ENCODE measurements at places on chromosomes 6 and 20.

DNA sequence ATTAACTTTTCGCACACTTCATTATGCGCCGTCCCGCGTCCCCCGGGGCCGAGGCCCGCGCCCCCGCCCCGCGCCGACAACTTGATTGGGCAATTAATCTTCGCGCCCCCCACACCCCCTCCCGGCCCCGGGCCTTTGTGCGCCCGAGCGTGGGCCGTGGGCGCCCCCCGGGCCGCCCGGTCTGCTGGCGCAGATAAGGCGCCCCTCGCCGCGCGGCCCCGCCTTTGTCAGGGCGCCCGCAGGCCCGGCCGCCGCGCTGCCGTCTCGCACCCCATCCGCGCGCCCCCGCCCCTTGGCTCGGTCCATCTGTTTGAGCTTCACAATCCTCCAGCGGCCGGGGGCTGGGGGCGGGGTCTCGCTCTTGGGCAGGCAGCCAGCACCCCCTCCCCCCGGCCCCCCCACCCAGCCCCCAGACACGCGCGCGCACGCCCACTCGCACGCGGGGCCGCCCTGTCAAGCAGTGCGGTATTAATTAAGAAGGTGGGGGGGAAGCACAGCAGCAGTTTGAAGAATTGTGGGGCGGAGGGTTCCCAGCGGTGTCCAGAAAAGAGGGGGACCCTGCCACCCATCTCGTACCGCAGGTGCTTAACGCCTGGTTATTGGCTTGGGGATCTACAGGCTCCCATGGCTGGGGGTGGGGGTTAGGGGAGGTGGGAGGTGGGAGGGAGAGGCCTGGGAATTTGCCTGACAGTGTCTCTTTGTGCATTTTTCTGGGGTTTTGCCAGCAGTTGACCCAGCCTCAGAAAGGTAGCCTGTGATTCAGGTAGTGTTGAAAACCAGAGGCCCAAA lies 34.6 kb upstream of the SCRT2 start:
- no peak for DNase-seq

DNA sequence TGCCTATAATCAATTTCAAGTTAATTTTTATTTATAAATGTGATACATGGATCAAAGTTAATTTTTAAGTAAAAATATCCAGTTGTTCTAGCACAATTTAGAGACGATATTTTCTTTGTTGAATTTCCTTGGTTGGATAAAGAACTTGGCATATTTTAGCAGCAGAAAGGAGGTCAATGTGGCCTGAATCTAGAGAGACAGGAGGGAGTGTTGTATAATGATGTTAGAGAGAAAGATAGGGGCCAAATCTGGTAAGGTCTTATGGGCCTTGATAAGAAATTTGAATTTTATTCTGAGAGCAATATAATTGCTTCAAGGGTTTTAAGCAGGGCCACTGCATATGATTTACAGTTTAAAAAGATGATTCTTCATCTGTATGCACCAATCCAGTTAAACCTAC lies 79.4 kb upstream of the OGFRL1 start:
- DNase-seq, result no peak

GRCh38 chr6:101259505-101259904 lies 134.0 kb upstream of the GRIK2 start:
- no peak for DNase-seq

DNA sequence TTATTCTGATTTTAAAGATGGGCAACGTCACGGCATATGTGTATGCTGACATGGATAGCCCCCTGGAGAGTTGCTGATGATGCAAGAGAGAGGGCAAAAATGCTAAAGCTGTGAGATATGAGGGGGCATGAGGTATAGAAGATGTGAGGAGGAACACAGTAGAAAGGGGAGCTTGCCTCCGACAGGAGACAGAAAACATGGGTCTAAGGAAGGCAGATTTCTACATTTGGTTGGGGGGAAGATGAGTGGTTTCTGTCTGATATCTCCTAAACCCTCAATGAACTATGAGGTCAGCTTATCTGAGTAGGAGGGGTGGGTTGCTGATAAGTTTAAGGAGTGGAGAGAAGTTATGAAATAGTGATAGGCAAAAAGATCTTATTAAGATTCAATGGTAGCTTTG lies 6.0 kb downstream of the RNF24 start:
- DNase-seq, result no peak

- no peak for DNase-seq
These were observed 49.0 kb downstream of the MDGA1 start for GRCh38 chr6:37648465-37649330.

DNA sequence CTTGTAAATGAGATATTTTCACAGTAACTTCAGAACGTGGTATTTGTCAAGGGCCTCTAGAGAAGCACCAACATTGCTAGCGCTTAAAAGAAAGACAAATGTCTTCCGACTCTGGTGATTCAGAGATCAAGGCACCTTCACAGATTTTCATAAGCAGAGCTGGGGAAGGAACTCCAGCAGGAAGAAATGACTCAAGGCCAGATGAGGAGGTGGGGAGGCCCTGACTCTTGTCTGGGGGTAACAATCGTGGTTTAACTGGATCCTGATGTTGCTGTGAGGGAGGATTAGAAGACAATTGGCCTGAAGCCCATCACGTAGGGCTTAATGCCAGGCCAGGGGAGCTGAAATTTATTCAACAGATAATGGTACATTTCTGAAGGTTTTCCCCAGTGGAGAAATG lies 122.9 kb upstream of the QKI start:
- DNase-seq, result no peak

DNA sequence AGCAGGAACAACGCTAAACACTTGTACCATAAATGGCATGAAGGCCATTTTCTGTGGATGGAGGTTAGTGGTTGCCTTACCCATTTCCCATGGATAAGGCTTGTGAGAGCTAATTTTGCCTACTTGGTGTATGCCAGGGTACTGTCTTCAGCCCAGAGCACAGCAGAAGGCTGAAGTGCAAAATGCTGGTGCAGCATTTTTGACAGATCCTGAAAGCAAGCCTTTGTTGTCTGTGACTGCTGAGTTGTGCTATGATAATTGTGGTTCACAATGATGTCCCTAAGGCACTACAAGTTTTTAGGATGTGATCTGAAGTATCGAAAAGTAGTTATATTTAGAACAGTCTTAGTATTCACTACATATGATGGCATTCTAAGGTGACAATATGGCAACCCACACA lies 14.7 kb upstream of the HMGN3 start:
- DNase-seq, result no peak

- DNase-seq, result no peak
These were observed 119.4 kb downstream of the NCOA3 start for GRCh38 chr20:47620808-47621805.

DNA sequence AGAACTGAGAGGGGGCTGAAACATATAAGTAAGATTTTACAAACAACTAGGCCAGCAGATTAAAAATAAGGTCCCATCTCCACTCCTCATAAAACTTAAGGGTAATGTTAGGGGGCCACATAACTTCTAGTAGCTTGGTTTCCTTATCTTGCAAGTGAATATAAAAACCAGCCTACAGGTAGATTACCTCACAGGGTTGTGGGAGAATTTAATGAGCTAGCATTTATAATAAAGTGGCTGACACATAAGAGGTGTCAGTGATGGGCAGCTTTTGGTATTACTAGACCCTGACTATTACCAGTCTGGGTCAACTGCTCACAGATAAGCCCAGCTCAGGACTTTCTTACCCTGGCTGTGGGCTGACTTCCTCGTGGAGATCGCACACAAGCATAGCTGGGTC lies 9.2 kb upstream of the PPP1R14C start:
- DNase-seq, result no peak

DNA sequence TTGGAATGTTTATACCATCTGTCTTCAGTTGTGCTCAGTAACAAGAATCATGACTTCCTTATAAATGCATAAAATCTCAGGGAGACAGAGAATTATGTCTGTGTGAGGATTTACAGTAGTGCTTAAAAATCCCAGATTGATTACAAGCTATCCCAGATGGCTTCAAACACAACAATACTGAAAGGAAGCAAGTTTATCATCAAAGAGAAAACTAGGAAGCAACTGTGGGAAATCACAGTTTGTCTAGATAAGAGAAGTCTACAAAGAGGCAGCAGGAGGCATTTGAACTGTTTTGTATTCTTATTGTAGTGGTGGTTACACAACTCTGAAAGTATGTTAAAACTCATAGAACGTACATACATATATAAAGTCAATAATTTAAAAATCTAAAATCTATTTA lies 104.4 kb upstream of the SALL4 start:
- DNase-seq, result no peak

DNA sequence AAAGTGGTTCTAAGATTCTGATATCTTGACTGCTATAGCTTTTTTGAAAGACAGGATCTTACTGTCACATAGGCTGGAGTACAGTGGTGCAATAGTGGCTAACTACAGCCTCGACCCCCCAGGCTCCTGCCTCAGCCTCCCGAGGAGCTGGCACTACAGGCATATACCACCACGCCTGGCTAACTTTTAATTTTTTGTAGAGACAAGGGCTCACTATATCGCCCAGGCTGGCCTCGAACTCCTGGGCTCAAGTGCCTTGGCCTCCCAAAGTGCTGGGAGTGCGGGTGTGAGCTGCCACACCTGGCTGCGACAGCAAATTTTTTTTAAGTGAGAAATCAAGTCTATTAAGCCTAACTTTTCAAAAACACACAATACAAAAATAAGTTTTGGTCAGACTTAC lies 106.6 kb downstream of the NOL4L start:
- DNase-seq, result no peak

GRCh38 chr20:31496761-31497295 lies 17.4 kb upstream of the HM13 start:
- DNase-seq, result no peak

DNA sequence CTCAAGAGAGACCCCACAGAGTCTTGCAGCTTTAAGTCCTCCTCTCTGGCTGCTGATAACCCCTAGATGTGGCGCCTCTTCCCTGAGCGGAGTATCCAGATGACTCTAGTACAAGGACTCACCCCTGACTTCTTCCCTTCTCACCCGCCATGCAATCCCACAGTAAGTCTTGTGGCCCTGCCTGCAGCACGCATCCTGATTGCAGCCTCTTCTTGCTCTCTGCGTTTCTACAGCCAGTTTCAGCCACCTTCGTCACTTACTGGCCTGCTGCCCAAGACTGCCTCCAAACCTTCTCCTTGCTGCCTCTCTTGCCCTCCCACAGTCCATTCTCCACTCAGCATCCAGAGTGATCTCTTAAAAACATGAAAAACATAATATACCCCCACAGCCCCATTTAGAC lies 2.4 kb upstream of the RPP40 start:
- DNase-seq, result no peak

DNA sequence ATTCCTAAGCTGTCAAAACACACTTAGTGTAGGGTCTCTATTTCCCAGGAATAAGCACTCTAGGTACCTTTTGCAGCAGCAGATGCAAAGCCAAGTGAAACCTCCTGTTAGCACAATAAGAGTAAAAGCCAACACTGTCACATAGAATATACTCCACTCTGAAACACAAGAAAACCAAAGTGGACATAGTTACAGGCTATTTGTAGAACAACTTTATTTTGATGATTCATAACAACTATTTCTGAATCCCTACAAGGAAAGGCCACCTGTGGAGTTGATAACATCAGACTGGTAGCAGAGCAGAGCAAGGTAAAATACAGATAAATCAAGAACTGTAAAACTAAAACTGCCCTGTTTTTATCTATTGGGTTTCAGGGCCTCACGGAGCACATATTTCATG lies 59.7 kb downstream of the ALDH5A1 start:
- no peak for DNase-seq
